Stimulated activated CD4-positive, alpha-beta T cell treated with anti-CD3 and anti-CD28 coated beads, Interleukin-1b, Interleukin-23, amount 100 ng/mL, for 48 hours (primary cell): ENCODE measurements at places on chromosomes 16 and 17.
A peak's percentile ranks its signal among the peaks of the same experiment; 100 is the strongest.

DNA sequence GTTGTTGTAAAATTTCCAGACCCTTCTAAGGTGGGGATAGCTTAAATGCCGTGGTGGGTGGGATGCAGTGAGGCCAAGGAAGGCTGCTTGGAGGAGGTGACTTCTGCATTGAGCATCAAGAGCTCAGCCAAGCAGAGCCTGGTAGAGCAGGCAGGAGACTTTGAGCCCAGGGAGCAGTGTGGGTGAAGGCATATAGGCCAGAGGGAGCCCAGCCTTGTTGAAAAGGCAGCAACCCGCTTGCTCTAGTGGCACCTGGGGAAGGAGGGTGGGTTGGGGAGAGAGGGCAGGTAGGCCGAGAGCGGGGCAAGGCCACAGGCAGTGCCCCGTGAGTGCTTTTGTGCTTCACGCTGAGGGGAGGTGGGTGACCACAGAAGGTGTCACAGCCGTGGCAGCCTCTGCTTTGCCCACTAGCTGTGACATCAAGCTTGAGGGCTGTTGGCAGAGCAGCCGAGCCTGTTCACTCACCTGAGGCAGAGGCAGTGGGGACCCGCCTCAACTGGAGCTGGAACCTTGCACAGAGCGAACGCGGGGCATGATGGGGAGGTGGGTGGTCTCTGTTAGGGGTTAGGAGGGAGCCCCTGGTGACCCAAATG lies 56.1 kb downstream of the IRF8 start:
- DNase-seq, result no peak

- DNase-seq, result no peak
Measured at GRCh38 chr16:10729104-10730048, 14.3 kb upstream of the NUBP1 start.

DNA sequence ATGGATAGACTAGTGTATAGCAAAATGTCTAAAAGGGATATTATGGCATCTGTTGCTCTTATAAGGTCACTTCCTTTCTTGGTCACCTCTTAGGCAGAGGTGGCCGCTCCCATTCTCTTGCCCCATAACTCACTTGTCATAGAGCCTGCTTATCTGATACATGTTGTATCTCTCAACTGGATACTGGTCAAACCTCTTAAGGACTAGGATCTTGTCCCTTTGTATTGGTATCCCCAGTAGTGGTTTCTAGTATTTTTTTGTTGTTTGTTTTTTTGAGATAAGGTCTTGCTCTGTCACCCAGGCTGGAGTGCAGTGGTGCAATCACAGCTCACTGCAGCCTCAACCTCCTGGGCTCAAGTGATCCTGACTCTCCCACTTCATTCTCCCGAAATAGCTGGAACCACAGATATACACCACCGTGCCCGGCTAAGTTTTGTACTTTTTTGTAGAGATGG lies 27.0 kb downstream of the ZSWIM7 start:
- DNase-seq, result no peak

GRCh38 chr16:17397499-17397891 lies 73.3 kb downstream of the XYLT1 start:
- no peak for DNase-seq

GRCh38 chr16:57297856-57298255 lies 13.4 kb upstream of the PLLP start:
- DNase-seq, result peak; percentile 19

- DNase-seq, result peak; percentile 1
Measured at GRCh38 chr17:13306310-13306962, 288.6 kb upstream of the ELAC2 start.

GRCh38 chr17:79838522-79839274 lies 542 bp downstream of the CBX4 start:
- peak; percentile 65 for DNase-seq

GRCh38 chr16:17276010-17276530 lies 194.7 kb downstream of the XYLT1 start:
- DNase-seq, result no peak

GRCh38 chr16:2043667-2044451 lies 3.8 kb downstream of the NTHL1 start:
- no peak for DNase-seq

DNA sequence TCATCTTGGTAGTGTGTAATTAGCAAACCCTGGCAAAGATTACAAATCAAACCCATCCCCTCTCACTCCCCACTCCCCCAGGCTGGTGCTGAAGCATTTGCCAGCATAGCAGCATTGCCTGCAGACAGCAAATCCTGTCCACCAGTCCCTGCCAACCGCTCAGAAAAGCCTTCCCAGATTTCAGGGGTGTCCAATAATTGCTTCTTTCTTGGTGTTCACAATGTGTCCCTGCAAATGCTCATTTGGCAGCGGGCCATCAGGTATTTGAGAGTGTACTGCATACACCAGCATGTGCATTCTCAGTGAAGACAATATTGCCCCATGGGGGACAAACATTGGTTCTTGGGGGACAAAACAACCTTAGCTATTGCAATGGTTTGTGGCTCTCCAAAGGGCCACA lies 28.2 kb downstream of the ORC6 start:
- no peak for DNase-seq

- DNase-seq, result no peak
Measured at GRCh38 chr17:550463-551180, 164.0 kb downstream of the VPS53 start.

DNA sequence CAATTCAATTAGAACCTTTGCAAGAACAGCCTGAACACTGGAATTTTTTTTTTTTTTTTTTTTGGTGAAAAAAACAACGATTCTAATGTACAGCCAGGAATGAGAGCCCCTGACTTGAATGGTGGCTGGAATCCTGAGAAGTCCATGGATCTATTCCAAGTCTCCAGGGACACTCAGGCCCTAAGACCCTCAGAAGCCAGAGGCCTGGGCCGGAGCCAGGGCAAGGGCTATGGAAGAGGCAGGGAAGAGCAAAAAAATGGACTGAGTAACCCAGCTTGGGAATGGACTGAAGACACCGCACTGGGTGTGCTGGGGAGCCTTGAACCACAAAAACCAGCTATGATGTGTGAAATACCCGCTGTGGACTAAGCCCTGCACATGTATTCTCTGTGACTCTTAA lies 60.3 kb upstream of the LHX1 start:
- DNase-seq, result no peak

DNA sequence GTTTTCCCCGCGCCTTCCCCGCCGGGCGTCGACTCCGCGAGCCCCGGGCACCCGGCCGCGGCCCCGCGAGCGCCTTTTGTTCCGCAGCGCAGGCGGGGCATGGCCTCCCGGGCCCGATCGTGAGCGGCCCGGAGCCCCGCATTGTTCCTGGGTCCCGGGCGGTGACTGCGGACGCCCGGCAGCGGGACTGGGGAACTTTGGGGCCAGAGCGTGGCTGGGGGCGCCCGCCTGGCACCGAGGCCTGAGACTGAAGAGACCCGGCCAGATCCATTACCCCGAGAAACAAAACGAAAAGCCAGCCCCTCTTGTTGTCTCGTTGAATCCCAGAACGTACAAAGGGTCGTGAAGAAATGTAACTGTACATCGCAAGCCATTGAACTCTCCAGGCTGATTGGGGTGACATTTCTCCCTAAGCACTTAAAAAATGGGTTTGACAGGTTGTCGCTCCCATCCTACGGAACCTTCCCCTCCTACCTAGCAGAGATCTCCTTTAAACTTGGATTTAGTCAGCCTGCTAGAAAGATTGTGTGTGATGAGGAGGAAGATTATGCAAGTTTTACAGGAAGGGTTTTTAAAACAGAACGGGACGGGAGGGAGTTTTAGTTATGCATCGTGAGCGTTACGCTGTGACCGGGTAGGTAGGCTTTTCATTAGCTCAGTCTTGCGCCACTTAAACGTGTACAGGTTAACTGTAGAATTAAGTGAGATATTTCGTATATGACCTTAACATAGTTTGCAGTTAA lies 825 bp downstream of the METTL9 start:
- no peak for DNase-seq

GRCh38 chr17:63082273-63082861 lies 116.3 kb downstream of the TANC2 start:
- DNase-seq, result no peak

- DNase-seq, result no peak
Measured at GRCh38 chr17:51034800-51035199, 85.9 kb downstream of the SPAG9 start.

GRCh38 chr17:80453126-80453997 lies 23.0 kb downstream of the NPTX1 start:
- DNase-seq, result no peak

- DNase-seq, result peak; percentile 52
Measured at GRCh38 chr16:11114366-11115164, 141.4 kb downstream of the SOCS1 start.

- no peak for DNase-seq
Measured at GRCh38 chr16:73794994-73795393, 501.6 kb upstream of the PSMD7 start.

DNA sequence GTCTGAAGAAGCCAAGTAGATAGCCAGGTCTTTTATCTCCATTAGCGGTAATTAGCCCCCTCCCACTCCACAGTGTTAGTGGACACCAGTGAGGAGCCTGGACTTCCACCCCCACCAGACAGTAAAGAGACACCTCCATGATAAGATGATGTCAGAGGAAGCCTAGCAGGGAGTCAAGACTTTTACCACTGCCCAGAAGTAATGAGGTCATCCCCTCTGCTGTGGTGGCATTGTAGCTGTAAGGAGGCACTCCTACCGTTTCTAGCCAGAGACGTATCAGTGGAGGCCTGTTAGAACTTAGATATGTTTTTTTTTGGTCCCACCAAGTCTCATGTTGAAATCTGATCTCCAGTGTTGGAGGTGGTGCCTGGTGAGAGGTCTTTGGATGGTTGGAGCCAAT lies 38.1 kb downstream of the PIK3R5 start:
- no peak for DNase-seq
